DND-41 (cell line): ENCODE measurements at places on chromosomes 12 and 14.

DNA sequence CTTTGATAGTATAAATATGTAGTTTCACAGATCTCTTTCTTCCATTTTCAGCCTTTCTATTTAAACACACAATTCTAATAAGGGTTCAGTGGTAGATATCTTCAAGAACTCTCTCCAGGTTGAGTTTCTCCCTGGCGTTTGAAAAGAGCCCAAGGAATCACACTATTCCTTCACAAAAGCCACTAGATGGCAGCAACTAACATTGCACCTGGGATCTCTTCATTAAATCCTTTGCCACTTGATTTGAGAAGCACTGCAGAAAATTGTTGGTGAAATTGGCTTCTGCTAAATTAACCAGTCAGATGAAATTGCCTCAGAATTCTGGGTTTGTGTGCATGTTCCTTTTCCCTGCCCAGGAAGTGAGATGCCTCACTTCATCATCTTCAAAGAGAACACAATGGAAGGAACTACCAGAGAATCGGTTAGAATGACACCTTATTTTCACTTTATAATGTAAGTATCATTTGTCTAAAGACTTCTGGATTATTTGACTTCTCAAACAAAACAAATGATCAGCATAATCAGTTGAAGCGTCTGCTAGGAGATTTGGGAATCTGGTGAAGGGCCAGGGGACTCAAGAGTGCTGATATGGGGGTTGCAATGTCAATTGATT, 6.8 kb downstream of the CCDC198 start:
- peak; percentile 13 for DNase-seq

DNA sequence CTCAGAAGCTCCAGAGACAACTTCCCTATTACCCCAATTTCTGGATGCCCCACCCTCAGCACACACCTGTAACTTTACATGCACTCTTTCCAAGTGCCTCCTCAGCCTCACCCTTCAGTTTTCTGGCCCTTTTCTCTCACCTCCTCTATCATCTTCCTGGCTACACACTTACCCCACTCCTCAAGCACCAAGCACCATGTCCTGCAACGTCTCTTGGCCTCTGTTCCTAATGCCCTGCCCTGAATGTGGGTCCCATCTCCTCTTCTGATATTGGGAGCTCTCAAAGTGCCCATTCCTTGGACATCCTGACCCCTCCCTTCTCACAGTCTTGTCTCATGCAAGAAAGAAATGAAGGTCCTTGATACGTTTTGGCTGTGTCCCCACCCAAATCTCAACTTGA, 1.2 kb downstream of the KRT72 start:
- no peak for DNase-seq

DNA sequence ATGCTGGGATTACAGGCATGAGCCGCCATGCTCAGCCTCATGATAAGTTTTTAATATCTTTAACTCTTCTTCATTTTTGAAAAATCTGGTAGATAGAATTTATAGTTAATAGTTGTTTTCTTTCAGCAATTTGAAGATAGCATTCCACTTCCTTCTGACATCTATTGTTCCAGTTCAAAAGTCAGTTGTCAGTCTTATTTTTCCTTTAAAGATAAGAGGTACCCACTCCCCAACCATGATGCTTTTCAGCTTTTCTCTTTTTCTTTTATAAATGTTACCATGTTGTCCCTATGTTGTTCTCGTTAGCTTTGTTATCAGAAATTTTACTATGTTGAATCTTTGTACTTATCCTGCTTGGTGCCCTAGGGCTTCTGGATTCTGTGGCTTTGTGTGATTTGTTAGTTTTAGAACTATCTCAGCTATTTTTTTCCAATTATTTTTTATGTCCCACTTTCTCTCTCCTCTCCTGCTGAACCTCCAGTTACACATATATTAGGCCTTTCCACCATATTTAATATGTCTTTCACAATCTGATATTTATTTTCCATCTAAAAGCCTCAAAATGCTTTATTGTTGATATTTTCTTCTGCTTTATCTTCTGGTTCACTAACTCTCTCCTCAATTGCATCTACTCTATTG, 181.6 kb upstream of the FOXN3 start:
- DNase-seq = no peak

- DNase-seq = no peak
These were observed 149.7 kb downstream of the AEBP2 start for GRCh38 chr12:19588951-19589350.

GRCh38 chr12:27012239-27012981, 1.8 kb downstream of the TM7SF3 start:
- DNase-seq = no peak

DNA sequence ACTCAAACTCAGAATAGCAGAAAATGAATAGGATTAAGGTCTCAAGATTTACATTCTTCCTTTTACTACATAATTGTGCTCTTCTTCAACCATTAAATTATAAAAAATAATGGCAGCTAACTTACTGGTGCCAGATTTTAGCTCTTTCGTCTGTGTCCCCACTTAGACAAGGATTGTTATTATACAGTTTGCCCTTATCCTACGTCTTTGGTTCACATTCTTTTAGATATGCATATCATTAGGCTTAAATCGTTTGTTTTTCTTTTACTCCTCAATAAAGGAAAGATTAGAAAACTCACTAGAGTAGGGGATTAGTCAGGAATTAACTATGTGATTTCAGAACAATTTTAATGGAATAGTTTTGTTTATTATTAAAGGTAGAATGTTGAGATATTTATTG, 129.6 kb upstream of the GARIN2 start:
- DNase-seq = no peak

GRCh38 chr12:43551279-43551970, 578 bp downstream of the ADAMTS20 start:
- no peak for DNase-seq

- DNase-seq = no peak
These were observed 1252.6 kb downstream of the TMEM121 start for GRCh38 chr14:106778986-106779385.

DNA sequence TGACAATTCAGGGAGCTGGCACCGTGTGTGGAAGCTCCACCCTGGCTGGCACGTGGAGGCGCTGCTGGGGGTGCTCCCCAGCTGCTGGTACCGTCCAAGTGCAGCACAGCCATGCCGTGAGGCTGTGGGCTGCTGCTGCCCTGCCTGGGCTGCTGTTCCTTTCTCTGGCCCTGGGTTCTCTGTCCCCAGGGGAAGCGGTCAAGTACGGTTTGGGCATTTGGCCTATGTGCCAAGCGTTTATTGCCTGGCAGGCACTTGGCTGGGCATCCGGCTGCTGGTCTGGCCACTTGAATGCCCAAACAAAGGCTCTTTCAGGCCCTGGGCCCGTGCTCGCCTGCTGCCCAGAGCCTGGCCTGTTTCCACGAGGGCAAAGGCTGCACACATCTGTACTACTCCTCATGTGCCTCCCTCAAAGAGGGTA, 39.6 kb downstream of the RHOF start:
- DNase-seq = no peak

DNA sequence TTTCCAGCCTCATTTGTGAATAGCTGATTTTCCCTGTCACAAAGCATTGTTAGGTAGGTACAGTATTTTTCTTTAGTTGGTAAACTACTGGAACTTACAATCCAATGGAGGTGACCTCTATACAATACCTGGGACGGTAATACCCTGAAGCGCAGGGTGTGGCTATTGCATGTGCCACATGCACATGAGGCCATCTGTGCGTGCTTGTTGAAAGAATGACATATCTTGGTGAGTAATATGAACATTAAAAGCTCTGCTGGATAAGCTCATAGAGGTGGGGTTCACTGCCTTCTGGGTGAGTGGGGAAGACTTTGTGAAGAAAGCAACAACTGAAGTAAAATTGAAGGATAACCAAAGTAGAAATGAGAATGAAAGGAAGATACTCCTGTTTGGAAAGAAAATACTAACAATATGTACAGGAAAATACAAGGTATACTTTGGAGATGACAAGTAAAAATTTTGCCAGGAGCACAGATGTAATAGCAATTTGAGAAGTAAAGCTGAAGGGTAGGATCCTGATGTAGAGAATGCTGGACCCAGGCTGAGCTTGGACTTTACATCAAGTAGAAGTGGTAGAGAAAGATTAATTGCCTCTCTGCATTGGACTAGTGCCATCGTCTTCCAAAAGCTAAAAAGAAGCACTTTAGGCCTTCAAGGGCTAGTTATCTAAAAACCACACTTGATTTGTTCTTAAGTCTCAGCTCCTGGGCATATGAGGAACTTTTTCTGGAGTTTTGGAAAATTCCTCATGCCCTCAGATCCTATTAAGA, 97.1 kb downstream of the SLC38A6 start:
- DNase-seq = no peak

- DNase-seq = no peak
These were observed 141.9 kb upstream of the PLEKHG7 start for GRCh38 chr12:92560713-92561542.

DNA sequence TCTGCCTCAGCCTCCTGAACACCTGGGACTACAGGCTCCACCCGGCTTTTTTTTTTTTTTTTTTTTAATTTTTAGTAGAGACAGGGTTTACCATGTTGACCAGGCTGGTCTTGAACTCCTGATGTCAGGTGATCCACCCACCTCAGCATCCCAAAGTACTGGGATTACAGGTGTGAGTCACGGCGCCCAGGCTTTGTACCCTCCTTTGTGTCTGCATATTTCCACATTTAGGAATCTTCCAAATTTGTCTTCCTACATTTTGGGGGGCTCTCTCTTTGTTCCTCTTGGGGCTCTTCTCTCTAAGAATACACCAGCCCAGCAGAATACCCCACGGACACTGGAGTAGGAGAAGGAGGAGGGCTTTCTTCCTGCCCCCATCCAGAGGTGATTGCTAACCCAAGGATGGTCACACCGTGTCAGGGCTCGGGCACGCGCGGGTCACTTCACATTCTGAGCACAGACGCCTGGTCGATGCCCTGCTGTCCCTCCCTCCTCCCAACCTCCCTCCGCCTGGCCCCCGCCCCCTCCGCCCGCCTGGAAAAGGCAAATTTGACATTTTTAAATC, 2.1 kb upstream of the DNAJC22 start:
- DNase-seq = no peak

GRCh38 chr12:57171668-57172067, 24.2 kb upstream of the LRP1-AS start:
- no peak for DNase-seq

DNA sequence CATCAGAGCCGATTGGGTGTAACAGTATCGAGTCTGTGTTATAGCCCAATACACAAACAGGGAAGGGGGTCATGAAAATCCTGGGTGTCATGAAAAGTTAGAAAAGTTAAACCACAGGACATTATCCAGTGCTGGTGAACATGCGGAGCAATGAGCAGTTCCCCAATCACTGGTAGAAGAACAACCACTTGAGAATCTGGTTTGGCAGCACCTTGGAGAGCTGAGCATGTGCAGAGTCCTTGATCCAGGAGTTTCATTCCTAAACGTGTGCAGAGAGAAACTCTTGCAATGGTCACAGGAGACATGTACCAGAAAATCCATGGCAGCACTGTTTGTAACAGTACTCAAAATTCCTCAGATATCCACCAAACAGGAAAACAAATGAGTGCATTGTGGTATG, 23.0 kb upstream of the JDP2 start:
- no peak for DNase-seq

GRCh38 chr12:122085591-122085990, 7.0 kb downstream of the MLXIP start:
- no peak for DNase-seq

- no peak for DNase-seq
These were observed 175.1 kb downstream of the TTC7B start for GRCh38 chr14:90641168-90641567.

GRCh38 chr12:62793256-62794217, 141.4 kb downstream of the PPM1H start:
- peak; percentile 79 for DNase-seq

- DNase-seq = no peak
These were observed 2.2 kb downstream of the DHRS1 start for GRCh38 chr14:24297190-24297964.

- no peak for DNase-seq
These were observed 12.2 kb upstream of the RHOJ start for GRCh38 chr14:63192085-63192484.

- peak; percentile 55 for DNase-seq
These were observed 265.6 kb downstream of the AACS start for GRCh38 chr12:125330645-125331341.

- no peak for DNase-seq
These were observed 1053.3 kb downstream of the VRK1 start for GRCh38 chr14:97850466-97850865.

DNA sequence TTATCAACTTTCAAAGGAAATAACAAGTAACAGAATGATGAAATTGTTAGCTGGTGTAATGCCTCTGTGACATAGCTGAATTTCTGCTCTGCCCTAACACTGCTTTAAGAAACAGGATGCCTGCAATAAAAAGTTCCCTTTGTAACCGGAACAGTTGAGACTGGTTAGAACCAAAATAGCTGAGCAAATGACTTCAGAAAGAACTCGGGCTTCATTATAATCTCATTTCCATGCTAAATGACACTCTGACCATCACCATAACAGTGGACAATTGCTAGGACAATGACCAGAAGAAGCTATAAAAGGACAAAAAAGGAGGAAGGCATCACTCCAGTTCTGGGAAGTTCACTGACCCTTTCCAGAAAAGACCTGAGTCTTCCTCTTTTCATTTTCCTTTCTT, 23.5 kb upstream of the PYGL start:
- DNase-seq = no peak

DNA sequence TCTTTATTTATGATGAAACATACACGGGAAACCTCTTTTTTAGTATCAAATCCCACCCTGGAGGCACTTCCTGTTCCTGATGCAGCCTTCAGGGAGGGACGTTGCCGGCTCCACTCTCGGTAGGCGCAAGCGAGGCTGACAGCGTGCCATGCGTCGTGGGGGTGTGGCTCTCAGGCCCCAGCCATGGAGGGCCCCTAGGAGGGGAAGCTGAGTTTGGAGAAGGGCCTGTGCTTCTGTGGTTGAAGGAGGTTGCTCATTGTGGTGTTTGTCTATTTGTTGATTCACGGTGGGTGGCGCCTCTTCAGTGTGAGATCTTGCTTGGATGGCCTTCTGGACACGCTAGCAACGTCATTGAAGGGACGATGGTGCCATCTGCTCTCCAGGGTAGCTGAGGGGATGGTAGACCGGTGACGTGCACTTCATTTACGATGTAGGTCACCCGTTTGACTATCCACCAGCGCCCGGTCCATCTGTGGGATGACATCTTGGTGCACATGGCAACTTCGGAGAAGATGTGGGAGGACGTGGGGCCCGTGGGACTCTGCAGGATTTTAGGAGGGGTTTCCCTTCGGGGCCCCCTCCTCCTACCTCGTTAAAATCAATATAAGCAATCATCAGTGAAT, 126.3 kb upstream of the RTL1 start:
- no peak for DNase-seq

- no peak for DNase-seq
These were observed 80.8 kb downstream of the ANO2 start for GRCh38 chr12:5864301-5864700.

- peak; percentile 62 for DNase-seq
These were observed 40.6 kb downstream of the SPRING1 start for GRCh38 chr12:116697305-116697704.

GRCh38 chr14:42241101-42241500, 634.4 kb downstream of the LRFN5 start:
- no peak for DNase-seq

DNA sequence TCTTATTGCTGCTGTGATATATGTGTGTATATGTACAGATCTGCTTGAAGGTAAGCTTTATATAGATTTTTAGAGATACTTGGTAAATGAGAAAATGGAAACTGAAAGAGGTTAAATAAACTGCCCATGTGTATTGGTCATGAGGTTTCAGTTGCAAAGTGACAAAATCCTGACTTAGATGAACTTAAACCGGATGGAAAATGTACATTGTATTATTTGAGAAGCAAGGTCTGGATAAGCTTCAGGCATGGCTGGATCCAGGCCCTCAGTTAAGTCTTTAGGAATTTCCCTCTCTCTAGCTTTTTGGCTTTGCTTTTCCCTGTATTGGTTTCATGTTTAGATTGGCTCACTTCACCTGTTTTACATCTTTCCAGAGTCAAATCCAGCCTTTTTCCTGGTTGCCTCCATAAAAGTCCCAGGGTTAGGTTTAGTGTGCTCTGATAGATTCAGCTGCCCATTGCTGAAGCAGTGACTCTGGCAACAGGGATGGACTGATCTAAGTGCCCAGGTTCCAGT, 21.0 kb upstream of the MAP1LC3B2 start:
- no peak for DNase-seq
